ENCODE measurements at places on chromosomes 2 and 18.

DNA sequence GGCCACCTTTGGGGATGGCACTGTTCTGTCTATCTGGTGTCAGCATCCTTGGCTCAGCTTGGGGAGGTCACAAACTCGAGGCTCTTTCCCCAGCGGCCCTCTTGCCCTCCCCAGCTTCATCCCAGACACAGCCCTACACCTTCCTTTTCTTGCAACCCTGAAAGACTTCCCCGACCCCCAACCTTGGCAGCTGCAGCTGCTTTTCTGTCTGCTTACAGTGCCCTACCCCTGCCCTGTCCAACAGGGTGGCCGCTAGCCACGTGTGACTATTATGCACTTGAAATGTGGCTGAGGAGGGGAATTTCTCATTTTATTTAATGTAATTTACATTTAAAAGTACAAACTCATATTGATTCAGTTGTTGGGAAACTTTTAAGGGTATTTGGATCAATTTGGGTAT, 41.3 kb downstream of the NGEF start:
- DNase-seq = no peak

DNA sequence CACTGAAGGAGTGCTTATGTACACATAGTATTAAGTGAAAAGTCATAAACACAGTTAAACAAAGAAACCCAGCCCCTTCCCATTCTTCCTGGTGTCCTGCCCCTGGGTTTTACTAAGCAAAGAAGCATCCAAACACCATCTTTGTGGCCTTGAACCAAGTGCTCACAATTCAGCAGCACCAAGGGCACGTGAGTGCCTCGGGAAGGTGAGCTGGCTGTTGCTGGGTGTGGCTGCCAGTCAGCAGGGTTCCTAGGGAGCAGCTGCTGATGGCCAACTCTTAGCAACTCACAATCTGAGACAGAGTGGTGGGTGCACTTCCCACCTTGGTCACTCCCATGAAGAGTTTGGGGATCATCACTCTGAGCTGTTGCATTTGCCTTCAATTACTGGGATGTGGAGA, 97.7 kb upstream of the PGAP1 start:
- no peak for DNase-seq

- peak; percentile 67 for DNase-seq
These were observed 48.2 kb downstream of the TWIST2 start for GRCh38 chr2:238895891-238896600.

- no peak for DNase-seq
These were observed 46.4 kb downstream of the ZNF804A start for GRCh38 chr2:184644685-184645084.

GRCh38 chr2:56464613-56465012, 280.8 kb downstream of the CCDC85A start:
- DNase-seq = no peak

- DNase-seq = peak; percentile 63
These were observed 828.6 kb upstream of the POU3F3 start for GRCh38 chr2:104025295-104025694.

DNA sequence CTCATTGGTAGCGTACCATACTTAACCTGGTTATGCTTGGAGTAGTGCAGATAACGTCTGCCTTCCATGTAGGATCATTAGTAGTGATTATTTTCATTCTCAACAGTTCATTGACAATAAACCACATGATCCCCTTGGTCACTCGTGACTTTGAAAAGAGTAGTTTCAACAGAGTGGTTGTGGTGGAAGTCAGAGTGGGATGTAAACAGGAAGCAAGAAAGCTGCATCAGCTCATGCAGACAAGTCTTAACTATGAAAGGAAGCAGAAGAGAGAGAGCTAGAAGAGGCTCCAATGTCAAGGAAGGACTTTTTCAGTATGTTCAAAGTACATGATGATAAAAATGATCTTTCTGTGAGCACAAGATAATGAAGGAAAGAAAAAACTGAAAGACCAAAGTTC, 287.4 kb downstream of the MBD2 start:
- no peak for DNase-seq

GRCh38 chr2:226673314-226673723, 126.3 kb downstream of the IRS1 start:
- peak; percentile 82 for DNase-seq

DNA sequence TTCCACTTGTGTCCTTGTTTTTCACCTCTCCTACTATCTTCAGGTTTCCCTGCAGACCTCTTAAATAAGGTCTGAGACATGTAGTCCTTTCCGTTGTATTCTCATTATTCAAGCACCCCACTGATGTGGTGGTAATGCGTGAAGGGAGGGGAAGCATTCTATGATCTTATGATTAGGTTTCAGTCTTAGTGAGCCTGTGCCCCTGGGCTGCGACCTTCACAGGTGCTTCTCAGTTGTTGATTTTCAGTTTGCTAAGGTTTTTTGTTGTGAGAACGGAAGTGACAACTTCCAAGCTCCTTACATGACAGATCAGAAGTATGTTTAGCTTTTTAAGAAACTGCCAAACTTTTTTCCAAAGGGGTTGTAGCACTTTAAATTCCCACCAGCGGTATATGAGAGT, 41.3 kb downstream of the VPS54 start:
- no peak for DNase-seq

DNA sequence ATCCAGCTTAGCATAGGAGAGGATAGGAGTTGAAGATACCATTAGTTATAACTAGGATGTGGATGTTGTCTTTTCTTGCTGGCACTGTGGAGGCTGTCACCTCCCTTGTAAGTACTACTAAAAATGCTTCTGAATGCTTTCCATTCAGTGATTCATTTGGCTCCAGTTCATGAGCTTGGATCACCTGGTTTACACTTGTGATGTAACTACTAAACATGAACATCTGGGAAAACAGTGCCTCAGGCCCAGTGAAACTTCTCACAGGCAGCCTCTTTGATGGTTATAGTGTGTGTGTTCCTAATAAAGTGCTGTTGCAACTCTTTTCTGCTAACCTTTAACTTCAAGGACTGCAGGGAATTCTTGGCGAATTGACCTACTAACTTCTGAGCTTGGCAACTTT, 13.0 kb upstream of the SLC9A2 start:
- peak; percentile 52 for DNase-seq

GRCh38 chr18:10085416-10085815, 171.6 kb downstream of the VAPA start:
- DNase-seq = no peak

GRCh38 chr2:85327160-85327821, 498 bp downstream of the TGOLN2 start:
- DNase-seq = peak; percentile 48

- no peak for DNase-seq
These were observed 34.3 kb upstream of the SNORC start for GRCh38 chr2:232835687-232836208.

DNA sequence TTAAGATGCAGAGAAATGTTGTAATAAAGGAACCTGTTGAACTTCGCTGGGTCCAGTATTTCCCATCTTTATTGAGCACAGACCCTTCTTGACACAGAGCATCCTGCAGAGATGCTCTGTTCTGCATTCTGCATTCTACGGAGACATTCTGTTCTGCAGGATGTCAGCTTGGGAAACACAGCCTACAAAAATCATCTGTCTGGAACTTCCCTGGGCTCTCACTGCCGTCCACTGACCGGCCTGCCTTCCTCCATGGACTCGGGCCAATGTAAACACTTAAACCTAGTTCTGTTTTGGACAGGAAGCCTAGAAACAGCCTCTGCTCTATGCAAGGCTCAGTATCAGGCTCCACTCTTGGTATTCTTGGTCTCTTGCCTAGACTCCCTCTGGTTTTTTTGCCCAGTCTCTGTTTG, 90.0 kb upstream of the PPP1CB start:
- peak; percentile 91 for DNase-seq

DNA sequence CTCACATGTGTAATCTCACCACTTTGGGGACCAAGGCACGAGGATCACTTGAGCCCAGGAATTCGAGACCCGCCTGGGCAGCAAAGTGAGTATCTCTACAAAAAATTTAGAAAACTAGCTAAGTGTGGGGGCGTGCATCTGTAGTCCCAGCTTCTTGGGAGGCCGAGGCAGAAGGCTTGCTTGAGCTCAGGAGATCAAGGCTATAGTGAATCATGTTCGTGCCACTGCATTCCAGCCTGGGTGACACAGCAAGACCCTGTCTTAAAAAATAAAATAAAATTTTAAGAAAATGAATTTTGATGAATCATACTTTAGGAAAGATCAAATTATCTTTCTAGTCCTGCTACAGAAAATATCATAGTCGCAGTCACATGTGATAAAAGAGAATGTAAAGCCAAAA, 46.9 kb downstream of the CABYR start:
- DNase-seq = no peak

DNA sequence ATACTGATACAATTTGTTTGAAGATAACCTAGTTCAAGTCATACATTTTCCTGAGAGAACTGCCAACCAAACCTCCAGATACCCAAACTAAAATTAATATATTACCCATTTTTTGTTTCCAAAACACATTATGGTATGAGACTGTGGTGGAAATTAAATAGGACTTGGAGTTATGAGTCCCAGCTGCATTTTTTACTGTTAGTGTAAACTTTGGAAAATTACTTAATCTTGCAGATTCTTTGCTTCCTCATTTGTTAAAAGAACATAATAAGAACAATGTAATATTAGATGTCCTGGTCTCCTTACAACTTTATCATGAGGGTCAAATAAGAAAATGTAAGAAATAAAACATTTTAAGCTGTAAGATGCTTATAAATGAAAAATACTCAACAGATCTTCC, 98.2 kb upstream of the TRIB2 start:
- DNase-seq = no peak

- no peak for DNase-seq
These were observed 18.4 kb downstream of the SH2D6 start for GRCh38 chr2:85436836-85437487.

- no peak for DNase-seq
These were observed 62.7 kb downstream of the CCDC74A start for GRCh38 chr2:131590366-131590765.

DNA sequence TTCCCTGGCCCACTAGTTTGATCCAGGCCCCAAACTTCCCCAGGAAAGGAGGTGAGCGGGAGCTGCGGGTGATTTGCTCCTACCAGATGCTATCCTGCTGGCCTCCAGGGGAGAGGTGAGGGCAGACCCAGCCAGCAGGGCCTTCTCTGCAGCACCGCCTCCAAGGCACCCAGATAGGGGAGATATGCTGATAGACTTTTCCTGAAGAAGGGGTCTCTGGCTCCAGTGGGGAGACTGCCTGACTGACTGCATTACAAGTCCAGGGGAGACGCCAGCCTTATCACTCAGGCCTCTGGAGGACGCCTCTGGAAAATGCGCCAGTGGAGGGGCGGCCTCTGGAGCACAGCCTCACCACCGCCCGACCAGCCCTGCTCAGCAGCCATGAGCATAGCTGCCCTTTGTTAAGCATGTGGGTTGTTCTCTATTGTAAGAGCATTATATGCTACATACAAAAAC, 60.6 kb upstream of the SMAD7 start:
- no peak for DNase-seq

Data from kidney tubule cell (primary cell).